ENCODE measurements at places on chromosomes 11 and 22.

- DNase-seq: no peak
Measured at GRCh38 chr11:37613031-37613430, 1015.0 kb upstream of the RAG2 start.

GRCh38 chr22:25475257-25476022 is 89.0 kb upstream of the GRK3 start:
- DNase-seq: no peak

GRCh38 chr11:25596701-25597100 is 735.2 kb upstream of the ANO3 start:
- no peak for DNase-seq

DNA sequence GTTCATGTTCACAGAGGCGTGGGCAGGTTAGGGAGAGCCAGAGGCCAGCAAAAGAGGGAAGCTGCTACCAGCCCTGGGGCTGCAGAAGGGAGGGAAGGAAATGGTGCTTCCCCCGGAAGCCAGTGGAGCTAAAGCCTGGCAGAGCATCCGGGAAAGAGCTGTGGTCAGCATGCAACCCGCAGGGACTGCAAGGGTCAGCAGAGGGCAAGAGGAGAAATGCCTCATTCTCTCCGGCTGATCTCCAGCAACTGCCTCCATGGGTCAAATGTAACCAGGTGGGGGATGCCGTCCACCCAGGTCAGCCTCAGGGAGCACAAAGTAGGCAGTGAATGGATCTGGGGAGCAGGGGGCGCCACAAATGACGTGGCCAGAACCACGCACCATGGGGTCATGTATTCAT is 36.9 kb upstream of the PRR5 start:
- DNase-seq: no peak

DNA sequence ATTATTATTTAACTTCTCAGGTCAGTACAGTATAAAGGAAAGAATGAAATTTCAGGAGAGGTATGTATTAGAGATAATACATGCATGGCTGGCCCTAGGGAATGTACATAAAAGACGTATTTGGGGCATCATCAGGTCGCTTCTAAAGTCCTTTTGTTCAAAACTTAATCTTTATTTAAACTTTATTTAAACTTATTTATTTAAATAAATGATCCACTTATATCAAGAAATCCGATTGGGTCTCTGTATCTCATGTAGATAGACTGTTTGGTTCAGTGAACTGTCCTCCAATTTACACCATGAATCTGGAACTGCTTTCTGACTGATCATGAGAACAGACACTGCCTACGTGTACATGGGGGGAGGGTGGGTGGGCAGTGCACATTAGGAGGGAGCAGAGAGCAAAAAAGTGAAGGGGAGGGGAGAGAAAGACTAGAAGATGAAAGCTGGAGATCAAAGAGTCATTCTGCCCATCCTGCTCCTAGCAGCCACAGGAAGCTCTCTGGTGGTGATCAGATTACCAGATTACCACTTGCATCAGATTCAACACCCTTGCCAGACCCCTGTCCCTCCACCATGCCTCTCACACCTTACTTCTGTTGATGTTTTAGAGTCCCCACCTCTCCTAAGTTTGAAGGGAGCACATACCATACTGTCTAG is 92.1 kb upstream of the MTMR2 start:
- no peak for DNase-seq

DNA sequence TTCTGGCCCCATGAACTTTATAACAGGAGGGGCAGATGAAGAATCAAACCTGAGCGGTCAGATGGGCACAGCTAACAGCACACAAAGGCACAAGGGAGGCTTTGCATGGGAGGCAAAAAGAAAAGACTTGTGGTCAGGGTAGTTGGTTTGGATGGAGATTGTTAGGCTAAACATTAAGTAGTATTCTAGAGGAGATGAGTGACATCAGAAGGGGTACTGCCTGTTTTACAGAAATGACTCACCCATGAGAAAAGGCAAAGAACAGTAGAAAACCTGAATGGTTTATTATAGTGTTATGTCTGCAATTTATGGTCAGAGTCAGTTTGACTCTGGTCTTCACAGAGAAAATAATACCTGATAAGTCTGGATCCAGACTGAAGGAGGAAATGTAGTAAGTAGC is 129.8 kb upstream of the KIRREL3 start:
- DNase-seq: no peak

- no peak for DNase-seq
Measured at GRCh38 chr22:50068096-50068495, 10.0 kb upstream of the TTLL8 start.

GRCh38 chr11:33333816-33334215 is 76.6 kb downstream of the HIPK3 start:
- no peak for DNase-seq

GRCh38 chr11:73001615-73002014 is 140.5 kb downstream of the FCHSD2 start:
- no peak for DNase-seq

- DNase-seq: no peak
Measured at GRCh38 chr11:18299721-18300120, 22.2 kb downstream of the HPS5 start.

DNA sequence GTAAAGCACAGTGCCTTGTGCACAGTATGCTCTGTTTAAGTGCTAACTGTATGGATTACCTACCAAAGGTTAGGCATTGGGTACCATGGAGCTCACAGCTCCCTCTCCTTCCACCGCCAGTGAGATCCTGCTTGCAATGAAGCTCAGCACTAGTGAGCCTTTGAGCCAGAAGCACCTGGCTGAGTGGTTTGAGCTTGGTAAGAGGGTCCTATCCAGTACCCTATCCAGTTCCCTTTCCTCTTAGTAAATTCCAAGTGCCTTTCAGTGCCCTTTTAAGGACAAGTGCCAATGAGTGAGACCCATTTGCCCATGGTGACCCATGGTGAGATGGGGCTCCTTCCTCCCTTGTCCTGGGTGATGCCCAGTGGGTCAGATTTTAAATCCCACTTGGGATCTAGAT is 43.1 kb upstream of the NAV2 start:
- no peak for DNase-seq

- DNase-seq: no peak
Measured at GRCh38 chr11:46710821-46711269, 8.2 kb upstream of the F2 start.

DNA sequence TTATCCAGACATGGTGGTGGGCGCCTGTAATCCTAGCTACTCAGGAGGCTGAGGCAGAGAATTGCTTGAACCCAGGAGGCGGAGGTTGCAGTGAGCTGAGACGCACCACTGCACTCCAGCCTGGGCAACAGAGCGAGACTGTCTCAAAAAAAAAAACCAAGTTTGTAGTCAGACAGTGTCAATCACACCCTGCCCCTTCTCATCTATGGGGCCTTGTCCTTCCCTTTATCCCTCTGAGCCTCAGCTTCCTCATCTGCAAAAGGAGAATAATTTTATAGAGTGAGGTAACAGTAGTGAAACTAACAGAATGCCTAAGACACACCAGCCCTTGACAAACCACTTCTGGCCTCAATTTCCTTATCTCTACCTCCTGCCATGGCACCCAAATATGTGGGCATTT is 10.7 kb downstream of the BCL9L start:
- no peak for DNase-seq

- no peak for DNase-seq
Measured at GRCh38 chr11:41010361-41011050, 448.9 kb downstream of the LRRC4C start.
